NCI-H146 (cell line): ENCODE measurements at places on chromosomes 1 and 21.

DNA sequence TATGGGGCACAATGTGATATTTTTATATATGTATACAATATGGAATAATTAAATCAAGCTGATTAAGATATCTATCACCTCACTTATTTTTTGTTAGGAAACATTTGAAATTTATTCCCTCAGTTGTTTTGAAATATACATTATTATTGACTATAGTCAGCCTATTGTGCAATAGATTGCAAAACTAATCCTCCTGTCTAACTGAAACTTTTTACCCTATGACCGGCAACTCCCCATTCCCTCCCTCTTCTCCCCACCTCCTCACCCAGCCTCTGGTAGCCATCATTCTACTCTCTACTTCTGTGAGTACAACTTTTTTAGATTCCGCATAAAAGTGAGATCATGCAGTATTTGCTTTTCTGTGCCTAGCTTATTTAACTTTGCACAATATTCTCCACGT lies 117.7 kb upstream of the SGIP1 start:
- no peak for DNase-seq

DNA sequence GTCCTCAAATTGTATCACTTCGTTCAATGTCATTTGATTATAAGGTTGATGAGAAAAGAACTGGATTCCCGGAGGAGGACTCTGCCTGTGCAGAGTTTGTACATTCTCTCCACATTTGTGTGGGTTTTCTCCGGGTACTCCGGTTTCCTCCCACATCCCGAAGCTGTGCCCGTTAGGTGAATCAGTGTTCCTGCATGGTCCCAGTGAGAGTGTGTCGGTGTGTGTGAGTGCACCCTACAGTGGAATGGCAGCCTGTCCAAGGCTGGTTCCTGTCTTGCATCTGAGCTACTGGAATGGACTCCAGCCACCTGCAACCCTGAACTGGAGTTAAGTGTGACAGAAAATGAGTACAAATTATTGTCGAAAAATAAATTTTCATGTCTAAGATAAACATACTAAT lies 92.2 kb upstream of the KCTD3 start:
- no peak for DNase-seq

- DNase-seq = peak; percentile 46
Observed at GRCh38 chr1:185681034-185681633, 53.1 kb upstream of the HMCN1 start.

DNA sequence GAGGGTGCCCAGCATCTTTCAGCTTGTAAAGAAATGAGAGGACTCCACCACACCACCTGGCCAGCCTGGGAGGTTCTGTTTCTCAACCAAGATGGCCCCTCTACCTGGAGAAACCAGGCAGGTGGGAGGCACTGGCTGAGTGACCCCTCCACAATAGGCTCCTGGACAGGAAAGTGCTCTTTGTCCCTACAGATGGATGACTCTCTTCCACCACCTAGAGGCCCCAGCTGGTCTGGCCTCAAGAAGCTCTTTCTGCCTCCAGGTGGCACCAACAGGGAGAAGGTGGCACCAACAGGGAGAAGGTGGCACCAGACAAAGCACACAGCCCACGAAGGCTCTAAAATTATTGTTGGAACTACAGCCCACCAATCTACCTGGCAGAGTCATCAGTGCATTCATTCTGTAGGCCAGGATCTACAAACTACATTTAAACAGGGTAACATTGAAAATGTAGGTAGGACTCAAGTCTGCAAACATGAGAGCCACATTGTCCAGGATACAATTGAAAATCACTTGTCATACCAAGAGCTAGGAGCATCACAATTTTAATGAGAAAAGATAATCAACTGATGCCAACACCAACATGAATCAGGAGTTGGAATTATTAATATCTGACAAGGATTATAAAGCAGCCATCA lies 14.4 kb downstream of the TMPRSS3 start:
- peak; percentile 86 for DNase-seq

DNA sequence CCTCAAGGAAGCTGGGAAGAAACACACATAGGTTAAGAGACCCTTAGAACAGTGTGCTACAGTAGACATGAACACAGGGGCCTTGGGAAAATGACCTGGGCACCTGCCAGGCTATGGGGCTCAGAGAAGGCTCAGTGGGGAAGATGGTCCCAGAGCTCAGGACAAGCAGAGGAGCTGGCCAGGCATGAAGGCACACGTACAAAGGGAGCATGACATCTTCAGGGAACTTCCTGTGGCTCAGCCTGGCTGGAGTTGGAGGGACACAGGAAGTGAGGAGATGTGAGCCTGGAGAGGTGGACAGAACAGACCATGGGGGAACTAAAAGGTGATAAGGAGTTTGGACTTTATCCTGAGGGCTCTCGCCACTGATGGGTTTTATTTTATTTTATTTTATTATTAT lies 3.8 kb upstream of the SLC50A1 start:
- no peak for DNase-seq

GRCh38 chr1:226625326-226625725 lies 76.8 kb downstream of the STUM start:
- DNase-seq = no peak

GRCh38 chr1:230702934-230703678 lies 10.8 kb downstream of the AGT start:
- DNase-seq = peak; percentile 59

DNA sequence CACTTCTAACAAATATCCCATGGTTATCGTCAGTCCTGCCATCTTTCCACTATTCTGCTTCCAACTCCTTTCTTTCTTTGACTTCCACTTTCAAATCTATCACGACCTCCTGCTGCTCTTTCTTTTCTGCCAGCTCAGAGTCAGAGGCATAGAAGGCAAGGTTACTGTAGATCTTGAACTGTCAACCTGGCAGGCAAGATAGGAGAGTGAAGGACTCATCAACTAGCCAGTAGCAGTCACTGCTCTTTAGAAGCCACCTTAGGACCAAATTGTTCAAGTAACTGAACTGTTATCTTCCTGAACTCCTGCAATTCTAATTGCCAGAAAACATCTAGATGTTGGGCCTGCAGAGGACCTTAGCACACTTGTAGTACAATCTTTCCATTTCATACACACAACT lies 13.1 kb upstream of the FCER1A start:
- no peak for DNase-seq

DNA sequence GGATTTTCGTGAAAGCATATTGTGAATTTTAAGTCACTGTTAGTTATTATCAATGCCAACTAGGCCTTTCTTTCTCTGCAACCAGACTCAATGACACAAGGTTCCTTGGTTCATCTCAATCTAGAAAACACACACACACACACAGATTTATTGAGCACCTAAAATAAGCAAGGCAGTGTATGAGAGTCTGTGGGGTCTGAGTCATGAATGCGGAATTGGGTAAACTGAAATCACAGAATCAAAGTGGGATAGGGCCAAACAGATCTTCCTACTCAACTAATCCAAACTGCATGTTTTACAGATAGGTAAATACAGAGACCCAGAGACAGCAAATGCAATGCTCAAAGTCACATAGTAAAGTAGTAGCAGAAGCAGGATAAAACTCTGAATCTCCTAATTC lies 48.5 kb upstream of the NRDC start:
- no peak for DNase-seq

GRCh38 chr1:10438677-10439163 lies 8.5 kb downstream of the CENPS start:
- no peak for DNase-seq

DNA sequence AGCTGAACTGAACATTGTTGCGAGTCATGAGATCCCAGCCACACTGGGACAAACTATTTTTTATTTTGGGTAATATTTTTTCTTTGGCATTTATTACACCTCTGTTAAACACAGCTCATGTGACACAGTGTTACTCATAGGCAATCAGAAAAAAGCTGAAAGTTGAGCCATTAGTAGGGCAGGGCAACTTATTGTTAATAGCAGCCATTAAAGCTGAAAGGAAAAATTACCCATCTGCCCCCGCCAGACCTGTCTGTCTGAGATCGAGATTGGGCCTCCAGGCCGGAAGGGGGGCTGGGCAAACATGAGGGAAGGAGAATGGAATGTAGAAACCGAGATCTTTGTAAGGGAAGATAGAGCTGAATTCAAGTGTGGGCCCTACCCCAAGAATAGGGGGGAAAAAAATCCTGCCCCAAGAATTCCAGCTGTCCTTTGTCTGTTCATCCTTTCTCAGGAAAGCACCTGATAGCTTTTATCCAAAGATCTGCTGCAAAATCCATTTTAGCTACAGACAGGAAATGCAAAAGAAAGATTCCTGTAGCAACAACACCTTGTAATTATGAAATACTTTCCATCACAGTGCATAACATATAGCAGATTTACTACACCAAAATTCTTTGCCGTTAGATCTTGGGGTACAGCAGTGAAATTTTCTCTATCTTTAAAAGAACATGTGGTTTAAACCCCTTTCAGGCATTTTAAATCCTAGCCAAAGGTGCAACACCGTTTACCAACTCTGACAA lies 212.8 kb downstream of the PBX1 start:
- peak; percentile 61 for DNase-seq

- DNase-seq = peak; percentile 44
Observed at GRCh38 chr1:37096523-37096922, 62.2 kb upstream of the GRIK3 start.
